GM23338 (cell line): ENCODE measurements at places on chromosomes 6 and 20.

DNA sequence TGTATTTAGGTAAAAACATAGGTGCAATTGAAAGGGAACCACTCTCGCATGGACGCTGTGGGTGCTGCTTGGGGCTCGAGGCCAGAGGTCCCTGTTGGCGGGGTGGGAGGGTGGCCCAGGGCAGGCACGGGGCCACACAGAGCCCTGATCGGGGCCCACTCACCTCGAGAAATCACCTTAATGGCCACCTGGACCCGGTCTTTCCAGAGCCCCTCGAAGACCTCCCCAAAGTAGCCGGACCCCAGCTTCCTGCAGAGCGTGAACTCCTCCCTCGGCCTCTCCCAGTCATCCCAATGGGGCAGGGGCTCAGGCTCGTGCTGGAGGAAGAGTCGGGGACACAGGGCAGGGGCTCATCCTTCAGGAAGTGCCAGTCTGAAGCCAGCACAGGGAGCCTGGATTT, 3.8 kb downstream of the PTK6 start:
- H3K4me3 ChIP-seq, result no peak overlapping the region
- H3K36me3 ChIP-seq, result no peaks in the 10 kb centered on the region
- no peak for DNase-seq
- no peaks in the 10 kb centered on the region for H3K4me1 ChIP-seq
- no peak overlapping the region for H3K27ac ChIP-seq
- H3K27me3 ChIP-seq, result no peaks in the 10 kb centered on the region

DNA sequence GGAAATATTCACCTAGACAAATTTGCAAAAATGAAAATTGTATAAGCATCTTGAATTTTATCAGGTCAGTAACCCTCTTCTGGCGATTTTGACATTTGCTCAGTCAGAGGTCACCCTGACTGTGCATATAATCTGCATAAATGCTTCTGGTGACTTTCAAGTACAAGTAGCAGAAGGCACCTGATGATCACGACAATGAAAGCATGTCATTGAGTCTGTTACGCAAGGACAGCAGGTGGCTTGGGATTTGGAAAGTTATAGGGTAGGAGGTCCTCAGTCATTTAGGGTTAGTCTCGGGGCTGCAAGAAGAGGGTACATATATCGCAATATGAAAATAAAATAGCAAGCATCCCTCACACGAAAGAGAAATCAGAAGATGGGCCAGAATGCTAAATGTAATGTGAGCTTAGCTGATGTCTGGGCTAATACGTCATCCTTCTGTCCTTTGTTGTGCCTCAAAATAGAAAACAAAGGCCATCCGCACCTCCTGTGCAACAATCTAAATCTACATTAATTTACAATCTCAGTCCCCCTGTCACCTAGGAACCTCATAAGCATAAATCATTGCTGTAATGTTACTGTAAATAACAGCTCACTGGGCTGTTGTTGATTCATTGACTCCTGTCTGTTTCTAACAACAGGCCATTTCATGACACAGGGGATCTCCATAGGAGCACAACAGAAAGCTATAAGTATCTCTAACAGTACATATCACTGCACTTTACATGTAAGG, 155.2 kb upstream of the RSPO3 start:
- no peaks in the 10 kb centered on the region for H3K36me3 ChIP-seq
- H3K4me1 ChIP-seq, result peaks cover 8% of the 10 kb centered on the region
- peak; percentile 32 for DNase-seq
- no peaks in the 10 kb centered on the region for H3K27me3 ChIP-seq

- H3K4me1 ChIP-seq, result peaks cover 41% of the 10 kb centered on the region
- H3K27ac ChIP-seq, result peak overlapping the region; percentile 95
- 0 out of 2 replicates have a peak, but pooled peaks cover 4% of the 10 kb centered on the region for H3K36me3 ChIP-seq
- no peaks in the 10 kb centered on the region for H3K27me3 ChIP-seq
- H3K4me3 ChIP-seq, result peak overlapping the region; percentile 8
These were observed 6.6 kb downstream of the CITED2 start for GRCh38 chr6:139367810-139368351.

- peaks cover 35% of the 10 kb centered on the region for H3K27me3 ChIP-seq
- peak within 1 kb of the TSS; percentile 68 for H3K4me3 ChIP-seq
- H3K4me1 ChIP-seq, result peaks cover 20% of the 10 kb centered on the region; the same call in 1 of the 2 replicates
These were observed at the start of gene SCGN for GRCh38 chr6:25652007-25652515. Gene SCGN, plus strand, starts transcription at chr6:25652215. Its CDS starts 189 bp downstream, at chr6:25652404.

GRCh38 chr20:35020108-35020928, 64.7 kb downstream of the MYH7B start:
- peaks cover 7% of the 10 kb centered on the region; the same call in 1 of the 2 replicates for H3K36me3 ChIP-seq
- no peak overlapping the region for H3K4me3 ChIP-seq
- no peak overlapping the region for H3K27ac ChIP-seq
- no peaks in the 10 kb centered on the region for H3K4me1 ChIP-seq
- H3K27me3 ChIP-seq, result no peaks in the 10 kb centered on the region

DNA sequence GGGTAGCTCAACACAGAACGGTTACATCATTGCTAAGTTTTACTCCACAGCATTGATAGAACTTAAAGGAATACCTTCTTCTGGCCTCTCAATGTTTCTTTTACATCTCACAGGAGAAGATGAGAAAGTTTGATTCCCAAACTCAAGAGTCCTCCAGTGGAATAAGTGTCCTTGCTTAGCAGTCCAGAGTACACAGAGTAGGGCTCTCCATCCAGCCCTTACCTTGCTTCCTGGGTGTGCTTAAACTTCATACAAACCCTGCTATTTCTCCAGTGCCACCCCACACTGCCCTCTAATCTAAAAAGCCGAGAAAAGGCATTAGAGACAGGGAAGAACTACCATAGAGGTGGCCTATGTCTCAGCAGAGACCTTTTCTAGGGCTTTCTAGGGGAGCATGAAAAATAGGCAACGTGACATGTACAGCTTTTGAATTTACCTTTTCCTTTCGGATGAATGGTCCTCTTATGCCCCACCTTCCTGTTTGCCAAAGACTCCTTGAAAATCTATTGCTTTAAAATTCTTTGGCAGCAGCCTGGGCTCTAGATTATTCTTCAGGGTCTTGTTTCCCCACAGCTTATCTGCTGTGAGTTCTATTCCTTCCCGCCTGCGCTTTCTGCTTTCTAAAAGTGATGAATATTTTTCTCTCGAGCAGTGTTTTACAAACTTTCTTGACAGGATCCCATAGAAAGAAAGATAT, 12.1 kb downstream of the ADGRF1 start:
- H3K4me3 ChIP-seq, result no peak overlapping the region
- H3K27me3 ChIP-seq, result no peaks in the 10 kb centered on the region
- no peaks in the 10 kb centered on the region for H3K36me3 ChIP-seq
- H3K4me1 ChIP-seq, result peaks cover 6% of the 10 kb centered on the region; the same call in 1 of the 2 replicates
